ENCODE measurements at places on chromosomes 16 and 17.

DNA sequence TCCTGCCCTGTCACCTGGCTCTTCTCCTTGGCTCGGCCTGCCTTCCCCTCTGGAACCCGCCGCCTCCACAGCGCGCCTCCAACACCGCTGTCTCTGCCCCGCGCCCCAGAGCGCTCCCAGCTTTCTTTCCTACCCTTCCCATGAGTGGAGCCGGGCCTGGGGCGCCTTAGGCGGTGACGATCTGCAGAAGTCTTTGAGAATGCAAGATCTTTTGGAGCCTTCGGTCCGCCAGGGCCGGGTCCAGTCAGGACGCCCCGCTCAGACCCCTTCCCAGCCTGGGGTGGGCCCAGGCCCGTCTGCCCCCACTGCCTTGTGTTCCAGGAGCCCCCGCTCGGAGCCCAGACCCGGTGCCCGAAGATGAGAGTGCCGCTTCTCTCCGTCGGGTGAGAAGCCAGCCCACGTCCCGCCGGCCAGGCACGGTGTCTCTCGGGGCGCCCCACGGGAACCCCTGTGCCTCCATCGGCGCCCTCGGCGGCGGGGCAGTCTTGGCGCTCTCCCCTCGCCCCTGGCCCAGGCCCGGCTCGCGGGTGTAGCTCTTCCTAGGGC is 40.0 kb downstream of the MRM1 start:
- DNase-seq = no peak

DNA sequence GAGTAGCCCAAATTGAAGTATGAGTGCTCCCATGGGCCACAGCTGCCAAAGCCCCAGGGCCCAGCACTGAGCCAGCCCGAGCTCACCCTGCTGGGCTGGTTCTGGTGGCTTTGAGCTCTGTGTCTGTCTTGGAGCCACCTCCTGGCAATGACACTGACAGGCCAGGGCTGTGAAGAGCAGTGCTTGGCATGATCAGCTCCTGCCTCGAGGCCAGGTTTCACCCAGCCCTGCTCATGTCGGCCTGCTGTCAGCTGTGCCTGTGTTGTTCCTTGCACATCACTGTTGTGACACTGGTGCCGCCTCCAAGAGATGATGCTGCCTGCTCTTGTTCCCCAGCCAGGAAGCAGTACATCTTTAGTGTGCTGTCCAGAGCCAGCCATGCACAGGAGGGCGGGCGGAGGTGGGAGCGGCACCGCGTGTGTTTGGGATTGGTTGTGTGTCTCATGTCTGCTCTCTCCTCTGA is 26.0 kb downstream of the PLD6 start:
- DNase-seq = no peak

DNA sequence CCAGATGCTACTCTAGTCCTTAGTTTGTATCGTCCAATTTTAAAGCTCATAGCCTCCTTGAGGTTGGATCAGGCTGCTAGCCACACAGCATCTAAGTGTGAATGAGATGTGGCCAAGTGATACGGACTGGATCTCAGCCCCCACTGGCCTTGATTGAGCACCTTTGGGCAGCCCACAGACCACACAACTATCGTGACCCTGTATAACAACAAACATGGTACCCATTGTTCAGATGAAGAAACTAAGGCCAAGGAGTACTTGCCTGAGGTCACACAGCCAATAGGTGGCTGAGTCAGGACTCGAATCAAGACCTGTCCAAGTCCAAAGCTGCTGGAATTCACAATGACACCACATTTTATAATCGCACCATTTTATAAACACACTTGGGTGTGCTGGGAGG is 73.0 kb upstream of the IRX3 start:
- DNase-seq = no peak

DNA sequence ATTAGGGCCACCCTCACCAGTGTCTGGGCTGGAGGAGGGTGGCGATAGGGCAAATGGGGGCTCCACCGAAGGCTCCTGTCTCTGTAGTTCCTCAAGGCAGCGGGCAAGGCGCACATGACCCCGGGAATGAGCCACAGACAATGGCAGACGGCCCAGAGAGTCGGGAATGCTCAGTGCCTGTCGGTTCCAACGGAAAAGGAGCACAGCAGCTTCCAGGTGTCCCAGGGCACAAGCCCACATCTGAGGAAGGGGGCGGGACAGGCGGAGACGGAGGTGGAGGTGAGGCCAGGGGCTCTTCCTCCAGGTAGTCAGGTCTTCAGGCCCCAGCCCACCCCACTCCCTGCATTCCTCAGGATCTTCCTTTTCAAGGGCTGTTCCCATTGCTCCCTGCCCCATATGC is 5.1 kb upstream of the SPAG7 start:
- DNase-seq = no peak

- DNase-seq = no peak
Observed at GRCh38 chr17:36687736-36688135, 86.4 kb downstream of the MRM1 start.

- DNase-seq = no peak
Observed at GRCh38 chr16:11023262-11024039, 79.1 kb downstream of the CLEC16A start.

GRCh38 chr16:4115209-4115948 is 863 bp downstream of the ADCY9 start:
- no peak for DNase-seq

GRCh38 chr17:74818291-74818938 is 41.3 kb downstream of the GRIN2C start:
- no peak for DNase-seq

- no peak for DNase-seq
Observed at GRCh38 chr17:2905696-2906501, 109.7 kb downstream of the RAP1GAP2 start.

GRCh38 chr17:67478401-67479041 is 101.4 kb downstream of the PITPNC1 start:
- no peak for DNase-seq

GRCh38 chr16:749010-749409 is 8.2 kb upstream of the CIAO3 start:
- DNase-seq = no peak

DNA sequence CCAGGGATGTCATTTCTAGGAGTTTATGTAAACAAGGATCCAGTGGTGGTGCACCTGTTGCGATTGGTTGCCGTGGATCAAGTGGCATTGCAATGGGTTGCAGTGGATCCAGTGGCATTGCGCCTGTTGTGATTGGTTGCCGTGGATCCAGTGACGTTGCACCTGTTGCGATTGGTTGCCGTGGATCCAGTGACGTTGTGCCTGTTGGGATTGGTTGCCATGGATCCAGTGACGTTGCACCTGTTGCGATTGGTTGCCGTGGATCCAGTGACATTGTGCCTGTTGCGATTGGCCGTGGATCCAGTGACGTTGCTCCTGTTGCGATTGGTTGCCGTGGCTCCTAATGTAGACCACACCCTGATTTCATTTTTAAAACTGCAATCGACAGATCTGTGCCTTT is 56.2 kb upstream of the CRISPLD2 start:
- no peak for DNase-seq

- no peak for DNase-seq
Observed at GRCh38 chr16:61937646-61938045, 98.6 kb downstream of the CDH8 start.

DNA sequence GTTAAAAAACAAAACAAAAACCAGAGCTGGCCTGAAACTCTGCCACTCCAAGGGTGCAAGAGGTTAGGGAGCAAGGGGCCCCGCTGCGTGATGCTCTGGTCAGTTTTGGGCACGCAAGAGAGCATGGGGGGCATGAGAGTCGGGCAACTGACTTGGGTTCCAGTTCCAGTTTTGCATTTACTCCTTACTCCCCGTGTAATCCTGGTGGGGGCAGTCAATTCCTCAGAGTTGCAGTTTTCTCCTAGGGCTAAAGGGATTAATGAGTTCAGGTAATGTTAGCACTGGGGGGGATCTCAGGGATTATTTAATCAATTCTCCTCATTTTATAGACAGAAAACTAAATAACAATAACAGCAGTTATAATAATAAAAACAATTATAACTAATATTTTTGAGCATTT is 72.9 kb upstream of the PMFBP1 start:
- DNase-seq = no peak

DNA sequence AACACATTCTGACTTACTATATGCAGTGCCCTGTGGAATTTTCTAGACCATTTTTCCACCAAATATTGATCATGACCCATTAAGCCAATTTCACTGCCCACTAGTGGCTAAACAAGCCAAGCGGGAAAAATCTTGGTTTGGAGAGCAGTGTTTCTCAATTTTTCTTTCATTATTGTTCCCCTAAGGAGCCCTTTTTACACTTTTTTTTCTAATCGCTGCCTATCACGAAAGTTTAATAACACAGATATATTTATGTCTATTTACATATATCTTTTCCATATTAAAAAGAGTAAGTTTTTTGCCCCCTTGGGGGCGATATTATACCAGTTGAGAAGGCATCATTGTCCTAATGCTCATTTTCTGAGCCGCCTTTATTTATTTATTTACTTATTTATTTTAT is 10.8 kb upstream of the TLCD3B start:
- no peak for DNase-seq

- DNase-seq = no peak
Observed at GRCh38 chr17:58200024-58200633, 7.6 kb downstream of the EPX start.

DNA sequence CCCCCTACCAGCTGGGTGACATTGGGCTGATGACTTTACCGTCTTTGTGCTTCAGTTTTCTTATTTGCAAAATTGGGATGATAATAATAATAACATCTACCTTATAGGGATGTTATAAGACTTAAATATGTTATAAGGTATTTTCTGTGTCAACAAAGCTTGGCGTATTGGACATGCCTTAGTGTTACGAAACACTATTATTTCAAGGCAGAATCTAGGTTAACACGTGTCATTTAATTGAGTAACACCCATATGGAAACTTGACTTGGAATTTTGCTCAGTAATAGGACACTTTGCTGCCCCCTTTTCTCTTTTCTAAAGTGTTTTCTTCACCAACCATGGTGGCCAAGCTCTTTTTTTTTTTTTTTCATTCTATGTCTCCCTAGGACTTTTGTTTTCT is 294.2 kb upstream of the SALL1 start:
- no peak for DNase-seq

DNA sequence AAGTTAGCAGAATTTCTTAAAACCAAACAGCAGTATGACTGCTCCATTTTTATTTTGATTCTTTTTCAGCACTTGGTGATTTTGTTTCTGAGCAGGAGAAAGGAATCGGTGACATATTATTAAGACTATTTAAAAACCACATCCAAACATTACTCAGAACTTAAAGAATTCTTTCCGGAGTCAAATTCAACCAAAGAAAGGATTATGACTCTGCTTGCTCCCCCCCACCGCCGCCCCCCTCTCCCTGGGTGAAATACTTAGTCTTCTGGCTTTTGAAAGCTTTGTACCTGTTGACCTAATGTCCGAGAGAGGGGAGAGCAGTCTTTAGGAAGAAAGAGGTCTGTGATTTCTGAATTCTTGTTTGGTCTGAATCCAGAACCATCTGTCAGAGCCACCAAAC is 17.9 kb upstream of the COL1A1 start:
- no peak for DNase-seq

DNA sequence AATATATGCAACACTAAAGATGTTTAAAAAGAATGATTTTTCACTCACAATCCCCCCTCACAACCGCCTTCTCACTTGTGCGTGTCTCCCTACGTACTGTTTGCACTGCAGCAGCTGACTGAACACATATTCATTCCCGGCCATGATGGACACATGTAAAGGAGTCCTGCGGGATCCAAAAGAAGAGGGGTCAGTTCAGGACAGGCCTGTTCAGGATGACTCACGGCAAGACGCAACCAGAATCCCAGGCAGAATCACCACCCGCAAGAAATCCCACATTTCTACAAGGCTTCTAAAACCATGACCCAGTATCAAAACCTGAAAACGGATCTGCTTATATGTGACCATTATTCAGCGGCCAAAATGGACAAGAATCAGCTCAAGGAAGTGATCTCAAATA is 52.3 kb downstream of the CYB5D2 start:
- no peak for DNase-seq

DNA sequence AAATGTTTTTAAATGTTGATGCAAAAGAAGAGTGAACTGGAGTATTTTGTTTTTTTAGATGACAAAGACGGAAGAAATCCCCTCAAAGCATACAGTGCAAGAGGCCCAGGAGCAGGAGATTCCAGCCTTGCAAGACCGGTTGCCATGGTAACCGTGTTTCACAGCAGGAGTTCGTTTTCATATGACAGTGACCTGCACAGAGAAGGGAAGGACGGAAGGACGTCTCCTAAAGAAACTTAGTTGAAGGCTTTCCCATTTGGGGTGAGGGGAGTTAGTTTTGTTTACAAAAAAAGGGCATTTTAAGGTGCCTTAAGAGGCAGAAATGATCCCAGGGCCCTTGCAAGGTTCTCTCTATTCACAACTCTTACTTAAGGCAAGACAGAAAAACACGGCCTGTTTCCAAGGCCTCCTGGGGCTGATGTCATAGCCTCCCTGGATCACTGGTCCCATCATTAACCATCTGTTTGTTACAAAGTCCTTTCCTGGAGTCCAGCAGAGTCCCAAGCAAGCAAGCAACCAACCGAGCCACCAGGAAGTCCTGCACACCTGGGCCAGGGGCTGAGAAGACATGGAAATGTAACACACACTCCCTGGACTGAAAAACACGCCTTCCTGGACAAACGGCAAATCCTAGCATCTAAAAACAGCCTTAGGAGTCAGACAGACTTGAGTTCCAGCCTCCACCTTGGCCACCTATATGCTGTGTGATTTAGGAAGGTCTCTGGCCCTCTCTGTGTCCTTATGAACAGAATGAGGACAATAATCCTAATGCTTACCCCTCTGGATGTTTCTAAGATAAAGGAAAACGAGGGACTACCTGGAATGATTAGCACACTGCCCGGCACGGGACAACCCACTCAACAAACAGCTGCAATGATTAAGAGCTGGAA is 30.3 kb upstream of the RPH3AL start:
- peak; percentile 19 for DNase-seq

DNA sequence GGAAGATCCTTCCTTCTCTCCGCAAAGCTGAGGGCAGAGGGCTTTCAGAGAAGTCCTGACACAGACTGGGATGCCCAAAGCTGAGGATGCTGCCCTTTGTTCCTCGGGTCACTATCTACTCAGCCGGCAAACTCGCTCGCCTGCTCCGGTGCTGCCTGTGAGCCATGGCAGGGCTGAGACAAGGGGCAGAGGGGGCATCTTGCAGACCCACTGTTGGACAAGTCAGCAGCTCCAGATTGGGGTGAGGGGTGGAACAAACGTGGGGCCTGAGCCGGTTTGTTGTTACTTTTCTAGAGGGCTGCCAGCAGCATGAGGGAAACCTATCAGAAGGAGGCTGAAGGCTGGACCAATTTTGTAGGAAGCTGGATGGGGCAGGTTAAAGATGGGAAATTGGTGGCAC is 47.1 kb upstream of the PIK3R6 start:
- DNase-seq = no peak

- no peak for DNase-seq
Observed at GRCh38 chr17:27577121-27577761, 53.7 kb upstream of the LGALS9 start.

GRCh38 chr16:606656-607307 is 16.9 kb downstream of the RAB40C start:
- DNase-seq = no peak

GRCh38 chr17:39754958-39755553 is 17.3 kb downstream of the GRB7 start:
- DNase-seq = no peak

DNA sequence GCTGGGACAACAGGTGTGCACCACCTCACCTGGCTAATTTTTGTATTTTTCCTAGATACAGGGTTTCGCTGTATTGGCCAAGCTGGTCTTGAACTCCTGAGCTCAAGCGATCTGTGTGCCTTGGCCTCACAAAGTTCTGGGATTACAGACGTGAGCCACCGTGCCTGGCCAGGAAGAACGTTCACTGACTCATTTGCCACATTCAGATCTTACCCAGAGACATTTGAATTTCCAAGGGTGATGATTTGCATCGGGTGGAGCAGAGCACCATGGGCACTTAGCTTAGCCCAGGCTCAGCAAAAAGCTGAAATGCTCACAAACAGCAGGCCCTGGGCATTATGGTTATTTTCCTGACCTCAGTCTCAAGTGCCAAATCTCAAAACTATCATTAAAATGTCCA is 14.5 kb upstream of the ADORA2B start:
- DNase-seq = no peak

Measured in SHP77 treated with DMSO at 0.1 percent for 48 hours (cell line).